ENCODE measurements at places on chromosomes 5 and 9.

- no peak for DNase-seq
Observed at GRCh38 chr9:93907551-93908199, 47.5 kb downstream of the BARX1 start.

GRCh38 chr5:43390471-43390870, 21.7 kb downstream of the CCL28 start:
- no peak for DNase-seq

DNA sequence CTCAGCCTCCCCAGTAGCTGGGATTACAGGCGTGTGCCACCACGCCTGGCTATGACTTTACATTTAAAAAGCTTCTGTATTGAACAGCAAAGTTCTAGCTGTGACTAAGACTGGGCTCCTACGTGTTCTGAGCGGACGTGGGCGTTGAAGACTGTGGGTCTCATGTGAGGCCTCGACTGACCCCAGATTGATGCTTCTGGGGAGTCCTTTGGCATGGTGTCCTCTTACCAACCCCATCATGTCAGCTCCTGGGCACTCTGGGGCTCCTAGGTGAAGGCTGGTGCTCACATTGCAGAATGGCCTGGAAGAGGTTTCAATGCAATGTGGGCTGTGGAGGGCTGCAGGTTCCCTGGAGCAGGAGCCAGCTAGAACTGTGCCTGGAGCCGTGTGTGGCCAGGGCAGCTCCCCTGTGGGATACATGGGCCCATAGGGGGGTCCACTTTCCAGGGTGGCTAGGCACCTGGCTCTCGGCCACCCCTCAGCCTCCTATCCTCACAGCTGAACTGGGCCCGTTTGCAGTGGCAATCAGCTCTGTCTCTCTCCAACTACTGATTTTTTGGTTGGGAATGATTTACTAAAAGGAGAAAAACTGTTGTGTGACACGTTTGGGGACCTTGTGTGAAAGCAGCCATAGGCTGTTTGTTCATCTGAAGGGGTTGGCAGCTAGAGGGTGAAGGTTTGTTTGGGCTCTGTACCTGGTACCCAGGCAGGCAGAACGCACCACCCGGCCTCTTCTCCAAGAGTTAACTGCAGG, 29.7 kb downstream of the SLC25A25 start:
- DNase-seq = no peak

DNA sequence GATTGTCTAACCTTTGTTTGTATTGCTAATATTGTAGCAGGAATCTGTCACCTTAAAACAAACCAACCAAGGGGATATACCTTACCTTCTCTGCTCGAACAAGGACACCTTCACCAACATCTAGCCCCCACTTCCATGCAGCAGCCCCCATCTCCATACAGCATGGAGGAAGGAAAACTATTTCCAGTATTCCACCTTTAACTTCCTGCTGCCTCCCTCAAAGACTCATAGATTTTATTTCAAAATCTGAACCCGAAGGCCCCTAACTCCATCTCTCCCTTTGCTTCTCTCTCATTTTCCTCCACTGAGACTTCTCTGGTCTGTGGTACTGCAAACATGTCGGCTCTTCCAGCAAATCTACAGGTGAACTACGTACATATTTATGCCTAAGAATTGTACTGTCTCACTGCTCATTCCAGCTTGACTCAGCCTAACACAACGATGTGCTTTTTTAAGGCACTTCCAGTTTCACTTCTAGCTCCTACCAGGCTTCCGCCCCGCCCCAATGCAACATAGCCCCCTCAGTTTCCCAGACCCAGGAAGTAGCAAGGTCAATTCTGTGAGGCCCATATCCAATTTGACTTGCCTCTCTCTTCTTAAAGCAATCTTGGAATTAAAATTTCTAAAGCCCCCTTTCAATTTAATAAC, 70.7 kb upstream of the RNF38 start:
- peak; percentile 23 for DNase-seq

DNA sequence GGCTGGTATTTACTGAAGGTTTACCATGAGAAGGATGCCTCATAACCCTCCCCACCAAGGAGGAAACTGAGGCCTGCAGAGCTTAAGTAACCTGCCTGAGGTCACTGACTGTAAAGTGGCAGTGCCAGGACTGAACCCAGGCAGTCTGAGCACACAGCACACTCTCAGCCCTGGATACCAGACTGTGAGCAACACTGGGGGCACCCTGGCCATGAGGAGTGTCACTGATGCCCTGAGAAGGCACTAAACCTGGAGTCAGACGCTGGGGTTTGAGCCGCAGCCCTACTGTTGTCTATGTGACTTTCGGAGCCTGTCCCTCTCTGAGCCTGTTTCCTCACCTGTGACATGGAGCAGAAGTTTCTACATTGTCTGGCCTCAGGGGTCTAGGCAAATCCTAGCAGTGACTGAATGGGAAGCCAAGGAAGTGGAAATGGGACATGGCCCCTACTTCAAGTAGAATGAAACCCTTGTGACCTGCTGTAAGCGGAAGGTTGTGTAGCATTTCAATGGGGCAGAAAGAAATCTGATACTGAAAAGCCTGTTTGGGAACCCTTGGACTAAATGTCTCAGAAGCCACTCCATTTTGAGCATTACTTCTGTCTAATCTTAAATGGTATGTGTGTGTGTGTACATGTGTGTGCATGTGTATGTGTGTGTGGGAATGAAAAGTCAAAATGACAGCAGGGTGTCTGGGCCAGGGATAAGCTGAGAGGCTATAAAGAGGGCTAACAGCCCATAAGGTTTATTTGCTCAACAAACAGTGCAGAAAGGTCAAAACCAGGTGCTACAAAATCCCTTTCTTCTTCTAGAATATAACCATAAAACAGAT, 36.0 kb downstream of the B4GALT1 start:
- no peak for DNase-seq

DNA sequence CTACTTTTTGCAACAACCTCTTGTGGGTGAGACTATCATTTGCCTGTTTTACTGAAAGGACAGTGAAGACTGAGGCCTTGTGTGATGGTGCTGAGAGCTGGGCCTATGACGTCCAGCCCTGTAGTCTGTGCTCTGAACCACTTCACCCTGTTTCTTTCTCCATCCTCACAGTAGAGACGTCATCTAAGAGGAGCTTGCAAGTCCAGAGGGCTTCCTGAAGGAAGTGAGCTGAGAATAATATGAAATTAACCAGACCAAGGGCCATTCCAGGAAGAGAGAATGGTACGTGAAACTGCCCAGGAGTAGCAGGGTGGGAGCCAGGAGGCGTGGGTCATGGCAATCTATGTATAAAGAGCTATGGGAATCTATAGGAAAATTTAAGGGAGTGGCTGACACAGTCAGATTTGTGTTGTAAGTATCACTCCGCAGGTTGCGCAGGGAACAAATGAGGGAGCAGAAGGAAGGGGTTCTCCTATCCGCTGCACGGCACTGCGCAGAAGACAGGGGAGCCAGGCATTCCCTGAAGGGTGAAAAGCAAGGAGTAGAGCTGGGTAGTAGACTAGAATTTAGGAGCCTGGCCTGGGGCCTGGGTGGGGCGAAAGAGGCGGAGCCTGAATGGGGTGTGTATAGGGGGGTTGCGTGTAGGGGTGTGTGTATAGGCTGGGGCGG, 596 bp upstream of the FGFR4 start:
- DNase-seq = no peak

- no peak for DNase-seq
Observed at GRCh38 chr5:54383941-54384340, 71.6 kb upstream of the HSPB3 start.

Data from fibroblast of upper back skin (primary cell).